ENCODE measurements at places on chromosomes 3 and 15.

DNA sequence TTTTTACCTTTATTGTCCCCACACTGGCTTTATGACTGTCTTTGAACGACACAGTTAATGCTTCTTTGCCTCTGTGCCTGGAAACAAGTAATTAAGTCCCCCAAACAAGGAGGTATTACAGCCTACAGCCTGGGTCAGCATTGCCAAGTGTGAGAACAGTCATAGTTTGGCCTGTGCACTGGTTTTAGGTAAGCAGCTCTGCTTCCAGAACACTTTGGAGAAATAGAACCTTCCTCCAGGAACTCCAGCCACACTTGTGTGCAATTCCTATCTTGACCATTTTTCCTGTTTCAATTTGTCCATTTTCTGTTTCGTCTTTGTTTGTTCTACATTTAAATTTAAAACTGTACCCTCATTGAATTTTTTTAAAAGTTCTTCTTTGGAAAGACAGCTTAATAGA lies 568.2 kb downstream of the TUSC7 start:
- no peak for DNase-seq

DNA sequence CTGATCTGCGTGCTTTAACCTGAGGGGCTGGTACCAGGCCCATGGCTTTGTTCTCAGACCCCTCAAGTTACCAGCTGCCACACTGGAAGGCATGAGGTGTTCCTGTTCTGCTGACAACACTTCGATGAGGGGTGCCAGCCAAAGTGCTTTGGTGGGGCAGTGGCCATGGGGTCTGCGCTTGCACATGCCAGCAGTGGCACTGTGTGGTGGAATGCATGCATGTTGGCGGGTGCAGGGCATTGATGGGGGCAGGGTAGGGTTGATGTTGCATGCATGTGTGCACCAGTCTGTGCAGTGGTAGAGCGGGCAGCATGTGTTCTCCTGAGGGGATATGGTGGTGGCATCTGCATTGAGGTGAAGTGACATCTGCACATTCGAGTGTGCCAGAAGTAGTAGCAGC lies 497.0 kb downstream of the SQOR start:
- no peak for DNase-seq

- DNase-seq, result no peak
Observed at GRCh38 chr15:60471314-60471713, 7.6 kb downstream of the ICE2 start.

GRCh38 chr3:58751235-58751634 lies 84.7 kb upstream of the FAM3D start:
- no peak for DNase-seq

- no peak for DNase-seq
Observed at GRCh38 chr3:141413801-141414689, 45.7 kb downstream of the ZBTB38 start.

- DNase-seq, result no peak
Observed at GRCh38 chr3:179093807-179094206, 22.2 kb upstream of the ZMAT3 start.

GRCh38 chr15:39944726-39945125 lies 10.8 kb downstream of the EIF2AK4 start:
- DNase-seq, result no peak

DNA sequence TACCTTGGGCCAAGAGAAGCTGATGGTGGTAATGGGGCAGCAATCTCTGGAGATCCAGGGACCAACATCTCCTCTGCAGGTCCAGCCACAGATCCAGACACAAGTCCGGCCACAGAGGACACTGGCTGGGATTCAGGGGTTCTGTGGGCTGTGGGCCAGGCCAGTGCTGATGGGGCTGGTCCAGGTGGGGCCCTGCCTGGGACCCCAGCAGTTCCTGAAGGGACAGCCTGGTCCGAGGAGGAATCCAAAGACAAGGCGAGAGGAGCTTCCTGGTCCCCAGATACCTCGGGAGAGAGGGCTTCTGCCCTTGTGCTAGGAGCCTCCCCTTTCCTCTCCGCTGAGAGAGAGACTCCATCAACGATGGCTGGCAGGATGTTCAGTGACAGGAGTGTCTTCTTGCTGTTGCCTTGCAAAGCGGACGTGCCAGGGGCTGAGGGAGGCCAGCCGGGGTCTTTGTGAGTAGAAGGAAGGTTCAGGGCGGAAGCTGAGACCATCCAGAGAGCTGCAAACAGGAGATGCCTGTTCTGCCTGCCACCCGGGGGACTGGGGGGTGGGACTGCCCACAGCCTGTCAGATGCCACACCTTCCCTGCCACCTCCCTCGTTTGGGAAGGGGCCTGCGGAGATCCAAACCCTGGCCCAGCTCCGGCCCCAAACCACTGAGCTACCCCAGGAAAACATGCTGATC lies 24.5 kb upstream of the GOLGA6C start:
- no peak for DNase-seq

DNA sequence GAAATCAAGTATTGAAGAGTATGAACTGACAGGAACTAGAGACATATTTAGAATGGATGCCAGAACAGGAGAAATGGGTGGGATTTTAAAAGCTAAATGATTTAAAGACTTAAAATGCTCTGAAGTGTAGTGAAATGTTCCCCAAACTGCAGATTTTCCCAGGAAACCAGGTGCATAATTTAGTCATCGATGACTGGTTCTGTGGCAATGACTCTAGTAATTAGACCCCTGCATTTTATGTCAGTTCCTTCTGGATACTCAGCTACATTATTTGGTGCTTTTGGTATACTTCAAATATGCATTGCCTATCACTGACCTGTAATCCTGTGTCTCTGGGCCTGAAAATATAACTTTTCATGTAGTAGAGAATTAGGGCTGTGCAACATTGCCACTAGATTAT lies 16.8 kb downstream of the AGTR1 start:
- no peak for DNase-seq

- no peak for DNase-seq
Observed at GRCh38 chr15:97576929-97577645, 383.4 kb upstream of the ARRDC4 start.

DNA sequence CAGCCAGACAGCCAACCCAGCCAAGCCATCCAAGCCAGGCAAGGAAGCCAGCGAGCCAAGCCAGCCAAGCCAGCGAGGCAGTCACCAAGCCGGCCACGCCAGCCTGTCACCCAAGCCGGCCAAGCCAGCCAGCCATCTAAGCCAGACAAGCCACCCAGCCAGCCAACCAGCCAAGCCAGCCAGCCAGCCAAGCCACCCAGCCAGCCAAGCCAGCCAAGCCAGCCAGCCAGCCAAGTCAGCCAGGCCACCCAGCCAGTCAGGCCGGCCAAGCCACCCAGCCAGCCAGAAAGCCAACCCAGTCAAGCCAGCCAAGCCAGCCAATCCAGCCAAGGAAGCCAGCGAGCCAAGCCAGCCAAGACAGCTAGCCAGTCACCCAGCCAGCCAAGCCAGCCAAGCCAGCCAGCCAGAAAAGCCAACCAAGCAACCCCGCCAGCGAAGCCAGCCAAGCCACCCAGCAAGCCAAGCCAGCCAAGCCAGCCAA lies 201.2 kb downstream of the GOLGA6L6 start:
- no peak for DNase-seq

DNA sequence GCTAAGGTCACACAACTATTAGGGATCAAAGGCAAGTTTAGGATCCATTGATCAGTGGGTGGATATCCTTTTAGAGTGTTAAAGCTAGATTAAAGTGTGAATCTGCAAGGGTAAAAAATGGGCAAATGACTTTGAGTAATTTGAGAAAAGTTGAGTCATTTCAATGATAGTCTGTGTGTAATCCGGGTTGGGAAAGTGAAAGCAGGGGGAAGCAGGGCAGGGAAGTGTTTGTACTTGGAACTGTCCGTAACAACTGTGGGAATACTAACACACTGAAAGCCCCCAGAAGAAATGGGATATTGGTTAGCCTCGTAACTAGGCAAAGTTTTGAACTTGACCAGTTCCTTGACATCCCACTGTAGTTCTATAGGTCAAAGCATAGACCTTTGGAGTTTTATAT lies 187.2 kb upstream of the SLITRK3 start:
- no peak for DNase-seq

- DNase-seq, result no peak
Observed at GRCh38 chr15:56320861-56321260, 44.4 kb upstream of the TEX9 start.

DNA sequence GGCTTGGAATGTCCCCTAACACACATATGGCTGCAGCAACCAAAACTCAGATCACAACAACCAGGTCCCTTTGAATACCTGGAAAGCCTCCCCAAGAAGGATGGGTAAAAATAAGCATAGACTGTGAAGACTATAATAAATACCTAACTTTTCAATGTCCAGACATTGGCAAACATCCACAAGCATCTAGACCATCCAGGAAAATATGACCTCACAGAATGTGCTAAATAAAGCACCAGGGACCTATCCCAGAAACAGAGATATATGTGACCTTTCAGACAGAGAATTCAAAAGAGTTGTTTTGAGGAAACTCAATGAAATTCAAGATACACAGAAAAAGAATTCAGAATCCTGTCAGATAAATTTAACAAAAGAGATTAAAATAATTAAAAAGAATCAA lies 109.2 kb downstream of the NEDD4 start:
- no peak for DNase-seq

DNA sequence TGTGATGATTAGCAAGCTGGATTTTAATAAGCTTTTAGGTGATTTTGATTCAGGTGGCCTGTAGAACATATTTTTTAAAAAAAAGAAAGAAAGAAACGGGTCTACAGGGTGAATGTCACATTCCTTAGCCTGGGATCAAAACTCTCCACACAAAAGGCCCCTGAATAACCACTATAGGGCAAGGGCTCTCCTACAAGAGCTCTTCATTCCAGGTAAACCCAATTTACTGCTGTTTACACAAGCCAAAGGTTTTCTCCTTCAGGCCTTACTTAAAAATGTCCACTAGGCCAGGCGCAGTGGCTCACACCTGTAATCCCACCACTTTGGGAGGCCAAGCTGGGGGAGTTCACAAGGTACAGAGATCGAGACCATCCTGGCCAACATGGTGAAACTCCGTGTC lies 8.3 kb downstream of the MSL2 start:
- no peak for DNase-seq

- peak; percentile 32 for DNase-seq
Observed at GRCh38 chr15:60390871-60391501, 6.8 kb downstream of the ANXA2 start.

GRCh38 chr15:38920966-38921365 lies 356.4 kb upstream of the RASGRP1 start:
- DNase-seq, result no peak

DNA sequence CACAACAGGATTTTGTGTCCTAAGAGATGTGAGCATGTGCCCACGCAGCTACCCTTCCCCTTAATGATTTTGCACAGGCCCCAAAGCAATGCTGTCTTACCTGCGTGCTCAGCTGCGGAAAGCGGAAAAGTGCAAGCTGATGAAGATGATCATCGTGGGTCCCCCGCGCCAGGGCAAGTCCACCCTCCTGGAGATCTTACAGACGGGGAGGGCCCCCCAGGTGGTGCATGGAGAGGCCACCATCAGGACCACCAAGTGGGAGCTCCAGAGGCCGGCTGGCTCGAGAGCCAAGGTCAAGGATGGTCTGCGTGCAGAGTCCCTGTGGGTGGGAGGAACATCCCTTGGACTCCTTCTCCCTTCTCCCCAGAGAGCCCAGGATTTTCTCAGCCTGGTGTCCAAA lies 103.1 kb downstream of the LRRK1 start:
- DNase-seq, result no peak

DNA sequence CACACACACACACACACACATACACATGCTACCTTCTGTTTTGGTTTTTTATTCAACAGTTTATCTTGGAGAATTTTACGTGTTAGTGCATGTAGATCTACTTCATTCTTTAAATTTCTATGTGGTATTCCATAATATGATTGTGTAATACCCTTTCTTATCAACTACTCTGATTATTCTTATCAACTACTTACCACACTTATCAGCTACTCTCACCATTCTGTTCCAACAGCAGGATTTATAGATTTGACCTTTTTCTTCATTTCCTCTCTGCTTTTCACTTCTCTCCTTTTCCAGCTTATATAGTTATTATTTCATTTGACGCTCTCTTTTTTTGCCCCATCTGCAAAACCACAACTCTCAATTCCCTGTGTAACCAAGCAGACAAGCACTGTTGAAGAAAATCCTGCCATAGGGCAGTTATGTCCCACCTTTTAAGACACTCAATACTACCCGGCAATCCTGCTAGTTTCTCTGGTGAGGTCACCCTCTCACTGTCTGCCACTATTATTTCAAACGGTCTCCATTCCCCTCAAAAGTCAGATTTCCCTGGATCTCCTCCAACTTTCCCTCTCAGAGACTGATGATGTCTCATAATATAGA lies 56.9 kb upstream of the SATB1 start:
- DNase-seq, result no peak

DNA sequence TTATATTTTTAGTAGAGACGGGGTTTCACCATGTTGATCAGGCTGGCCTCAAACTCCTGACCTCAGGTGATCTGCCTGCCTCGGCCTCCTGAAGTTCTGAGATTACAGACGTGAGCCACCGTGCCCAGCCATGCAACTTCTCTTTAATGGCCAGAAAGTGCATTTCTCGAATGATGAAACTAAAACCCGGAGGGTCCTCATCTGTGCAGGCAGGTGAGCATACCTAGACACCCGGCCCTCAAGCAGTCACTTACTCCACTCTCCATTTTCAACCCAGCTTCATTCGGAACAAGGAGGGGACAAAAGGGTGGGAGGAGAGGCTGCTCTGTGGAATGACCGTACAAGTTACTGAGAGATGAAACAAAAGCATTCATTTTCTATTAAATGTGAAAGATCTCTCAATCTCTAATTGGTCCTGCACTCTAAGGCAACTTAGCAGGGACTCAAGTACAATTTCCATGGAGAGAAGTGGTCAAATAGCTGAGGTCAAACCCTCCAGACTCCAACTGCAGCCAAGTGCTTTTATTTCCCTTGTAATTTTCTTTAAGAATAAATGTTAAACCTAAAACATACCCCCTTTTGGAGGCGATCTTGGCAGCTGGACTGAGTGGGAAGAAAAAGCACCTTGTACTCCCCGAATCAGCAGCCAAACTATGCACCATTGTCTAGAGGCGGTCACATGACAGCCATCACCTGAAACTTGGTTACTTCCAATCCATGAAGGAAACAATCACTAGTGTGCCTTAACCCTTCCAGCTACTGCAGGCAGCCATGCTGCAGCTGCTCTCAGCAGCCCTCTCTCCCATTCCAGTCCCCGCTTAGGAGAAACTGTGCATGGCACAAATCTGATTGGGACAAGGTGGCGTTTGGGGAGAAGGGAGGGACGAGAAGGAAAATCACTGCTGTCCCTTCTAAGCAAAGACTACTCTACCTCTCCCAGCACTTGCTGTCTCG lies 62.2 kb downstream of the VGLL4 start:
- no peak for DNase-seq

- DNase-seq, result no peak
Observed at GRCh38 chr15:37394402-37395099, 294.2 kb upstream of the MEIS2 start.

- DNase-seq, result no peak
Observed at GRCh38 chr3:177147790-177148189, 49.5 kb downstream of the TBL1XR1 start.

- DNase-seq, result no peak
Observed at GRCh38 chr3:196082619-196082971, 705 bp upstream of the TFRC start.

Data from NCI-H446 treated with DMSO at 0.1 percent for 48 hours (cell line).